ENCODE measurements at places on chromosomes 7 and 10.
A peak's percentile ranks its signal among the peaks of the same experiment; 100 is the strongest.

DNA sequence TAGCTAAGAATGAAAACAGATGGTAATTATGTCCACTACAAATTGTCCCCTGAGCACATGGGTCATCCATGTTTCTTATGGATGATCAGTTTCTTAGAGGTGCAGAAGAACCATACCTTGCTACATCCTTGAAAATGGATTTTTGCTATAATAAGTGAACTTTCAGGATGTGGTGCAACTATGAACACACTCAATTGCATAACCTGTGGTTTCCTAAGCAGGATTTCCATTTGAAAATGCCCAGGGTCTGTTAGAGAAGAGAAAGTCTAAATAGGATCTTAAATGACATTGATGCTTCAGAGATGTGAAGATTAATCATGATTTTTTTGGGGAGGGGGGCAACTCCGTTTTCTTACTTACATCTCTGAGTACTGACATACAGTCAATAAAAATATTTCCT is 39.6 kb upstream of the CACNB2 start:
- no peak for DNase-seq

GRCh38 chr7:153030976-153031375 is 271.4 kb downstream of the ACTR3B start:
- DNase-seq: no peak

DNA sequence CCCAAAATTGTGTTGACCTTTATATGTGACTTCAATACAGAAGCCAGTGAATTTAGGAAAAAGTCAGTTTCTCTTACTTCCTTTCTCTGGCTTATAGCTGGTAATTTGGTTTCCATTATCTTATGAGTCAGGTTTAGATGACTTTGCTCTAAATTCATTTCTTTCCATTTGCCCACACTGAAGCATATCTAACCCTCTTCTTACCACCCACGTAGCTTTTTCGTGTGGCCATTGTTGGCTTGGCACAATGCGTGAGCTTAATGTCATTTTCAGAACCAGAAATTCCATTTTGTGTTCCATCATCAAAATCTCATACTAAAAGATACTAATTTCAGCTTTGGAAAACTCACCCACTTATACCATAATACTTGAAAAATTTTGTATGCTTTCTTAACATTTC is 271.2 kb downstream of the INHBA start:
- DNase-seq: no peak

DNA sequence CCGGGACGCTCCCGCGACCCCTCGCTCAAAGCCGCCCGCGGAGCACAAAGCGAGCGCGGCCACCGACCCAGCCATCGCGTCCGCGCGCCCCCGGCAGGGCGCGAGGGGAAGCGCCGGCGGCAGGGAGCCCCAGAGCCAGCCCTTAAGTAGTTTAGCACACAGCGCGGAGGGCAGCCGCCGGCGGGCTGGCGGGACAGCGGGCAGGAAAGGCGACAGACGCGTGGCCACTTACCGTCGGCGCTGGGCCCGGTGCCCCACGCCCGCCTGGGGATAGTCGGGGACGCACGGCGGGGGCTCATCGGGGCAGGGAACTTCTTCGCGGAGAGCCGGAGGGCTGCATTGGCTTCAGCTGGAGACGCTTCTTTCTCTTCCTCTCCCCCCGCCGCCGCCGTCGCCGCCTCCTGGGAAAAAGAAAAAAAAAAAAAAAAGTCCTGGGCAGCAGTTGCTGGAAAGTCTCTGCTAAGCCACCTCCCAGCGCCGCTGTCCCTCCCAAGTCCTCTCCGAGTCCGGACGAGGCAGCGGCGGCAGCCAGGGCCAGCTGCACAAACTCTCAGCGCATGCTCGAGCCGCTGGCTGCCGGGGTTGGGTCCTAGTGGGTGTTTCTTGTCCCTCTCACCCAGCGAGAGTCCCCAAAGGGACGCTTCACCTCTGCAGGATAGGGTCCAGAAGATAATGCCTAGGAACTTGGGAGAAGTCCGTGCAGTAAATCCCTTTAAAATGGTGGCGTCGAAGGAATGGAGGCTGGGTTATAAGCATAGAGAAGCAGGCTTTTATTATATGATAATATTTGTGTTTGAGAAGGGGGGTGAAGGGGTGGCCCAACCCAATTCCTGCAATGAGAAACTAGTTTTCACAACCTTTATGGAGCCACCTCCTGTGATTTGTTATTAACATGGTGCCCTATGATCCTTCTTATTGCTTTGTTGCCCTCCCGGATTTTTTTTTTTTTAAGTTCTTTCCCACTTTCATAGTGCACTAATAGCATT is at the start of gene TSPAN12:
Gene TSPAN12, minus strand, starts transcription at position 557 of the 986 bp plus-strand sequence. CDS start 1,381 bp downstream, outside the sequence.
- DNase-seq: peak; percentile 87

DNA sequence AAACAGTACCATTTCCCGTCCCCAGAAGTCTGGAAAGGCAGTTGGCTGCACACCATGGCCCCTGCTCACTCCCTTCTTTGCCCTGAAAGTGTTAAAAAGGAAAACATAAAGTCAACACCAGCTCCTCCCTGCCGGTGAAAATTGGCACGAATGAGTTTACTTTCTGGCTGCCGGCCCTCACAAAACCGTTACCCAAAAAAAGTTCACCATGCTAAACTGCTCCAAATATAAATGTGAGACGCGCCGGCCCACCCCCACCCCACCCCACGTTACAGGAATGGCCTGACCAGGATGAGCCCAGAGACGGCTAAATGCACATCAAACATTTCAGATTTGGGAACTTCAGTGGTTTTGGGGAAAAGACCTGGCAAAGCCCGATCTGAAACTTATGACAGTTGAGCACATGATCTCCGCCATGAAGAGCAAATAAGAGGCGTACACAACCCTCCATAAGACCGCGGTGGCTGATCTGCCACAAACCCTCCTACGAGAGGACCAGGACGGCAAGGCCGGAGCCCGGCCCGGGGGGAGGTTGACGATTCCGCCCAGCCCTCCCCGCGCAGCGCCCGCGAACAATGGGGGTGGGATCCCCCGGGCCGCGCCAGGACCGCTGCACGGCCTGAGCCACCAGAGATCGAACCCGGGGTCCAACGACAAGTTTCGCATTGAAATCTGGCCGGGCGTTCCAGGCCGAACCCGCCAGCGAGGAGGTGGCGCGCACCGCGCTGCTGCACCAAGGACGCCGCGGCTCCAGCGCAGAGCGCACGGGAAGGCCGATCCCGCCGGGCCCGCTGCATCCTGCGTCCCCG is 952 bp downstream of the DIP2C start:
- no peak for DNase-seq

- peak; percentile 40 for DNase-seq
These were observed 66.0 kb upstream of the FGL2 start for GRCh38 chr7:77265666-77266065.

- DNase-seq: no peak
These were observed 31.9 kb upstream of the SGCE start for GRCh38 chr7:94687810-94688209.

GRCh38 chr7:72345208-72345727 is 66.9 kb downstream of the CALN1 start:
- no peak for DNase-seq

DNA sequence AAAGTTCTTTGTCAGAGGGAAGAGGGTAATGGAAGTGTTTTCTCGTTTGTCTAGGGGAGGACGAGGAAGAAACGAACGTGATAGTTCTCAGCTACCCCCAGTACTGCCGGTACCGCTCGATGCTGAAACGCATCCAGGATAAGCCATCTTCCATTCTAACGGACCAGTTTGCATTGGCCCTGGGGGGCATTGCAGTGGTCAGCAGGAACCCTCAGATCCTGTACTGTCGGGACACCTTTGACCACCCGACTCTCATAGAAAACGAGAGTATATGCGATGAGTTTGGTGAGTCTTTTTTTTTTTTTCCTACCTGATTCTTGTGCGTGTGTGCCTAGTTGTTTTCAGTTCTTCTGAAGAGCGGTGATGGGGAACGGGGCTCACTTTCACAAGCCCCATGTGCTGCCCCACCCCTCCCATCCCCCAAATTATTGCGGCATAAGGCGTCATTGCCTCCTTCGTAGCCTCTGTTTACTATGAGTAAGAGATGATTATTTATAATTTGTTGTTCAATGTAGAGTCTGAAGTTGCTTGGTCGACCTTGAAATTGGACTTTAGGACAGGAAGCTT is 98.6 kb downstream of the ARID5B start:
- DNase-seq: no peak

- DNase-seq: no peak
These were observed 123.8 kb upstream of the PRPS1L1 start for GRCh38 chr7:18151422-18151821.

DNA sequence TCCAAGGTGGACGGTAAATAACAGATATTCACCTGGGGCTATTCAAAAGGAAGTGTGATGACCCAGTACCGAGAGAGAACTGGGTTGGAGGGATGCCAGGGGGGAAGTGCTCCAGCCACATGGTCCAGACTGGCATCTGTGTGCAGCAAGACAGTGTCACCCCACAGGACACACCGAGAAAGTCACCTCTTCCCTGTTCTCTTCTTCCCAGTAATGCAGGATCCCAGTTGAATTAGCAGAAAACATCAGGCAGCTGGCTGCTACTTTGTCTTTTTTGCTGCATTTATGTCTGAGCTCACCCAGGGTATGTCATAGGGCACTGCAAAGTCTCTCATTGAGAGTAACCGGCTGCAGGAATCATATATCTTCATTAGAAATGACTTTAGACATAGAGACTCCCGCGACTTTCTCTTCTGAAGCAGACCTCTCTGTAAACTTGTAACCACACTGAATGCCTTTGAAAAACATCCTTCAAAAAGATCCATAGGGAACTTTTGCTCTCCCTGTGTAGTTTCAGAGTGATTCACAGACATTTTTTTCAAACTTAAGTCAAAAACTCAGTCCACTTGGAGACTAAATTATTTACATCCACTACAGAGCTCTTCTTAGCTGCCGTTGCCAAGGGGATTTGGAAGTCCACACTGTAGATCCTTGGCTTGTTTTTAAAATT is 609.0 kb upstream of the DPP6 start:
- DNase-seq: no peak

- DNase-seq: no peak
These were observed 40.6 kb upstream of the PTPRZ1 start for GRCh38 chr7:121832347-121832746.

DNA sequence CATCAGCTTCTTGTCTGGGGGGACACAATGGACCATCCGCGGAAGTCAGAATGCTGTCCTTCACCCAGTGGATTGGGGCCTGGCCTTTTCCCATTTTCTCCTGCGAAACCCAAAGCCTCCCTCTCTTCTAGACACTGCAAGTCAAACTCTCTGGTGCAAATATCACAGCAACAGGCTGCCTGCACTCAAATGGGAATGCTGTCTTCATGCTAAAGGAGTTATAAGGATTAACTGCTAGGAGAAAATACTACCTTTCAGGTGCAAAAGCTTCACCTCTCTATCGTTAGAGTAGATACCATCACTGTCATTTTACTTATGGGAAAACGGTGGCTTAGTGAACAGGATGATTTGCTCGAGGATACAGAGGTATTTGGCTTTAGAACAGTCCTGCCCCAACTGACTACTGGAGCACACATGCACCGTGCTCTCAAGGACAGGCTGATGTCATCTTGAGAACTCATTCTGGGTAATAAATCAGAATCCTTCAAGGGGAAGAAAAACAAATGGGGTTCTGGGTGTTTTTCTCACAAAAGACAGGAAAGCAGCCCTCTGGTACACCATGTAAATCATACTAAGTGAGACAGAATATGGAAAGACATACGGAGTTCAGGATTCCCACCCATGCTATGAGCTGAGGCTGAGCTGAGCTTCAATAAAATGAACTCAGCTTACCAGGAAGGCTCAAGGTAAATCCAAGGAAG is 100.9 kb downstream of the SAMD9 start:
- no peak for DNase-seq

DNA sequence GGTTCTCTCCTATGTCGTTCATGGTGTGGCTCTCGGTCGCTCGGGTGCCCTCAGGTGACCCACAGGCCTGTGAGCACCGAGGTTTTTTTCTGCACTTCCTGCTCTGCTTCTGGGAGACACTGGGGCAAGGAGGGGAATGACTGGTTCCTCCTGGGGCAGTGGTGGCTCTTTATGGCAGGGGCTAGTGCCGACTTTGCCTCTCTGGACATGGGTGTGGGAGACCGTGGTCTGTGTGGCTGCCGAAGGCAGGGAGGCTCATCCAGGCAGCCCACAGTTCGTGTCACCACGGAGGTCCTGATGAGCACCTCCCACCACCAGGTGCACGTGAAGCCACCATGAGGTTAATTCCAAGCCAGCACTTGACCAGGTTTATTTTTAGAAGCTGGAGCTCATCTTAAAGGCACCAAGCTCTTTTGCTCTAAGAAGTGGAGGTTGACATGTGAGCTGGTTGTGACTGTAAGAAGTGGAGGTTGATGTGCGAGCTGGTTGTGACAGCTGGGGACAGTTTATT is 24.7 kb upstream of the DPYSL4 start:
- DNase-seq: peak; percentile 22

DNA sequence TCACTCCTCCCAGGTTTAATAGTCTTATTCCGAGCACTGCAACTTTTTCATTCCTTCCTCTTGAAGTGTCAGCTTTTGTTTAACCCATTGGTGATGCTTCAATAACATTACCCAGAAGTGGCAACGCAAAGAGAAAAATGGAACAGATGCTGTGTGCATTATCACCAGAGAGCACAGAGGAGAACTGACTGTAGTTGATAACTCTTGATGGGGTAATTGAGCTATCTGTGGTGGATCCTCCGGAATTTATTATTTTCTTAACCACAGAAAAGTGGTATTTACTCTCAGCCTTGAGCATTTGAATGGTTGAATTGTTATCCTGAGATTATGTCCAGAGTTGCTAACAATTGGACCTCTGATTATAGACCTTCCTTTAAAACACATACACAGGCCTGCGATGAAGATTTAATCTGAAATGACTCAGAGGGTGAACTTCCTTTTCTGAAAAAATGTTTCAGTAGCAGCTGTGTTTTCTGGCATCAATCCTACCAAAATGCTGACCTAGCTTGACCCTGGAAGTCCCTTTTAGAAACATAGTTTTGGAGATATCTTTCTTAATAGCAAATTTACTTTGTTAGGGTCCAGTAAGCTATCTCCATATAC is 1584.4 kb upstream of the LRRTM3 start:
- peak; percentile 67 for DNase-seq

- no peak for DNase-seq
These were observed 43.8 kb upstream of the GPR26 start for GRCh38 chr10:123622381-123622780.

DNA sequence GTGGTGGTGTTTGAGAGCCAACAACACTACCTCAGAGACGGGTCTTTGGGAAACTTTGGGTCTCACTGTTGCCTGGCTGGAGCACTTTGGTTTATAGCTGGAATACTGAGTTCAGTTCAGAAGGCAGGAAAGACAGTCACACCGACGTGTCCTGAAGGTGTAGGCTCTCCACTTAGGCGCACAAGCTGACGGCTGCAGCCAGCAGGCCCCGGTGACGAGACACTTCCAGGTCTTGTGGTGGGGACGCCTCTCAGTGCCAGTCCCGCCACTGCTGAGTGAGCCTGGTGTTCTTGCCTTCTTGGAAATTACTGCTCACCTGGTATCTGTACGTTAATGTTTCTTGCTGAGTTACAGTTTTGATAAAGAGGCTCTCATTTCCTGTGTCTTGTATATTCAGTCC is 74.0 kb downstream of the WDR37 start:
- DNase-seq: no peak

GRCh38 chr7:32102432-32102873 is 32.2 kb upstream of the PDE1C start:
- DNase-seq: no peak

GRCh38 chr7:139842401-139843210 is 13.5 kb downstream of the TBXAS1 start:
- no peak for DNase-seq
